NCI-H2107 (cell line): ENCODE measurements at places on chromosomes 2 and 18.

- no peak for DNase-seq
These were observed 374.1 kb downstream of the TGIF1 start for GRCh38 chr18:3824101-3824500.

- DNase-seq = no peak
These were observed at the start of gene HAAO for GRCh38 chr2:42792583-42793333. HAAO (minus strand) TSS chr2:42792583; CDS start chr2:42792536, 47 bp downstream.

GRCh38 chr2:132374551-132374950 lies 42.1 kb upstream of the GPR39 start:
- DNase-seq = no peak

GRCh38 chr2:133829450-133830020 lies 261.3 kb upstream of the NCKAP5 start:
- DNase-seq = no peak

DNA sequence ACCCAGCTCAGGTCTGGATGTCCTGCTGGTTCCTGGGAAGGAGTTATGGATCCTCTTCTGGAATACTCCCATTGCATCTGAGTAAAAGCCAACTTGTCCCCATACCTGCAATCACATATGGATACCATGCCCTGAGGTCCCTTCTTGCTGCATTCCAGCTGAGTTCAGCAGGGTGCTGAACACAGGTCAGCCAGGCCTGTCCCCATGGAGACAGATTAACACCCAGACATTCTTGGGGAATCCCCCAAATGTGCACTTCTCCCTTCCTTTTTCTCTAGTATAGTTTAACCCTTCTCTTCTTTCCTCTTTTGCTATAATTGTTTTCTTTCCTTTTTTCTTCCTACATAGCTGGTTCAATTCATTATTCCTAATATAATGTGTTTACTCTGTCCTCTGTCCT lies 799.6 kb upstream of the HS6ST1 start:
- no peak for DNase-seq

GRCh38 chr2:159903443-159904126 lies 105.6 kb upstream of the CD302 start:
- no peak for DNase-seq

GRCh38 chr2:97617911-97618310 lies 28.0 kb upstream of the COX5B start:
- DNase-seq = no peak

DNA sequence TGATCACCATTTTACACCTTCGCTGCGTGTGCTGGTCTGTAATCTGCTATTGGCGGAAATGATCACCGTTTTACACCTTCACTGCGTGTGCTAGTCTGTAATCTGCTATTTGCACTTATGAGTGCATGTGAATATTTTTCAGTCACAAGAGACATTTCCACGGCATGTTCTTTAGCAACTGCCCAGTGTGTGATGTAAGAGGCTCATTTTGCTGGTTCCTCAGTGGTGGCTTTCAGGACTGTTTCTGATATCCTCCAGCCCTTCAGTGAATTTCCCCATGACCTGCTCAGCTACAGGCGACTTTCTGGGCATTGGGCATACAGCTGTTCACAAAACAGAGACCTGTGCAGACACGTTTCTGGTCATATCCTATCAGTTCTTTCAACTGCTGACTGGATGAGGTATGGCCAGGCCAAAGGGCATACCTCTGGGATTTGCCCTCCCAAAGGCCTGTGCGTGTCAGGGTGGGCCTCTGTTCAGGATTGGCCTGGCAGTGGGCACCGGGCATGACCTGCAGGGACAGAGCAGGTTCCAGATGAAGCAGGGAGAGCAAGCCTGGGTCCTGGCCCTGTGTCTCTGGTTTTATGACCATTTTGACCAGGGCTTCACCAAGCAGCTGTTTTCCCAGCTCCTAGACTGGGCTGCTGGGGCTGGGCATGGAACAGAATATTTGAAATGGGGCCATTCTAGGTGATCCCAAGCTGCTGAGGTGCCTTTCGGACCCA lies 521 bp upstream of the PROM2 start:
- DNase-seq = no peak

DNA sequence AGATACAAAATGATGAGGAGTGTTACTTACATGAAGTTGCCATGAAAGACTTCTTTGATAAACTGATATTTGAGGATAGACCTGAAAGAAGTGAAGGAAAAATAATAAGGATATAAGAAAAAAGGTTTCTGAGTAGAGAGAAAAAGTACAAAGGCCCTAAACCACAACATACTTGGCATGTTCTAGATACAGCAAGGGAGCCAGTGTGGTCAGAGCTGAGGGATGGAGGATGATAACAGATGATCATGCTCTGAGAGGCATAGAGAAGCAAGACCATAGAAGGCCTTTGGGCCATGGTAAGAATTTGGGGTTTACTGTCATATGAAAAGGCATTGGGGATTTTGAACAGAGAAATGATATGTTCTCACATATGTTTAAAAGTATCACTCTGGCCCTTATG lies 424.1 kb upstream of the CHST9 start:
- DNase-seq = no peak

- DNase-seq = no peak
These were observed 48.1 kb upstream of the RAPH1 start for GRCh38 chr2:203583084-203583695.
